HEK293T (cell line): ENCODE measurements at places on chromosomes 5 and 9.
A peak's percentile ranks its signal among the peaks of the same experiment; 100 is the strongest.

GRCh38 chr5:6496636-6497035, 48.0 kb downstream of the UBE2QL1 start:
- no peak for DNase-seq

DNA sequence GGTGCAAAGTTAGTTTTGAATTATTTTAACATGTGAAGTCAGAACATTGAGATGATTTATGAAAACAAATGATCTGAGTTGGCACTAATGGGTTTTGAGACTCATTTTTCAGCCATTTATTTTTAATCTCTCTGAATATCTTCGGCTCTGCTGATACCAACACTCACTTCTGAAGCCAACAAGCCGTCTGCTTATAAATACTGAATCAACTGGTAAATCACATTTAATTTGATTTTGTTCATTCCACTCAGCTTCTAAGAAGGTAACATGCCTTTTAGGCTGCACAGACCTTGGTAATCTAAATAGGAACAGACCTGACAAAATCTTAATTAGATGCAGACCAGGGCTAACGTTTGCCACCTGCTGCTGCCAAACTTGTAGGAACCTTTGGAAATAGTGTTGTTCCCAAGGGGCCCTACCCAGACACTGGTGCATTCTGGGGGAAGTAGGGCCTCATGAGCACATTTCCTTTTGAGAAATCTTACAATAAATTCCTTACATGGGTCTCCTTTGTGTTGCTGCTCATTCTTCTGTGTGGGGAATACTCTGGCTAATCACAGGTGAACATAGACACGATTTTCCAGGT, 182.2 kb downstream of the KCTD16 start:
- no peak for DNase-seq

DNA sequence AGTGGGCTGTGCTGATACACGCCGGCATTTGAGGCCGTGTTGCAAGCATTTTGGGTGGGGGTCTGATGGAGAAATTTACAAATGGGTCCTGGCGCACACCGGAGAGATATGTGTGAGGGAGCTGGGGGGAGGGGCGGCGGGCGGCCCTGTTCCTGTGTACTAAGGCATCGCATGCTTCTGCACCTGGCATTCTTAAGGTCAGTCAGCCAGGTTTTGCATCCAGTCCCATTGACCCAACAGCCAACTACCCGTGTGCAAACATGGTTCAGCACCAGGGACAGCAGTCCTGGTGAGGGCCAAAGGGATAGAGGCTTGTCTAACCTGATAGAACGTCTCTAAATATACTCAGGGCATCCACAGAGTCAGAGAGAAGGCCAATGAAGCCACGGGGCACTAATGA, 839 bp downstream of the GABRG2 start:
- peak; percentile 22 for DNase-seq

GRCh38 chr9:72721067-72721466, 199.7 kb downstream of the TMC1 start:
- DNase-seq = no peak

DNA sequence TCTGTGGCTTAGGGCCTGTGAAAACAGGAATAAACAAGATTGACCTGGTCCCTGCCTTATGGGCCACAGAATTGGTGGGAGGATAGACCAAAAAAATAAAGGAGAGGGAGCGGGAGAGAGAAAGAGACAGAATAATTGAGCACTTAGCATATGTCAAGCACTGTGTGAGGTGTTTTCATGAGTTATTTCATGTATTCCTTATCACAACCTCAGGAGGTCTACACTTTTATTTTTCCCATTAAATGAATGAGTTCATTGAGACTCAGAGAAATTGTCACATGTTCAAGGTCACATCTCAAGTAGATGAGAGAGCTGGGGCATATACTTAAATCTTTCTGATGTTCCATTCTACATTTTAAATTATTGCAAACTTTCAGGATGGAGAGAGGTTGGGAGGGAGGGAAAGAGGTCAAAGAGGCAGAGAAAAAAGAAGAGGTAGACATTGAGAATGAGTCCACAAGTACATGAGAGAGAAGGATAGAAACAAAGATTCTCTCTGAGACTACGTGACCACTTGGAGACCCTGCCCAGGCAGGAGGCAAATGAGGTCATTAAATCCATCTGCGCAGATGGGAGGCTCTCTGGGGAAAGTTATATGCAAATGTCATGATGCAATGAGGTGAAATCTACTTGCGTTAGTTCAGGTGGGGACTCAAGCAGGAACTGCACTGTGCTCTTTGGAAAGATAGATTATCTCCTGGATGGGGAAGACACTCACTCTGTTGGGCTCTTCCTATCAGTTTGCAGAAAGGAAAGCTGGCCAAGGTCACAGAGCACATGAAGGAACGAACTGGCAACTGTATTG, 241.5 kb downstream of the PAPPA start:
- no peak for DNase-seq

GRCh38 chr9:94173632-94174031, 85.5 kb upstream of the ZNF169 start:
- no peak for DNase-seq

DNA sequence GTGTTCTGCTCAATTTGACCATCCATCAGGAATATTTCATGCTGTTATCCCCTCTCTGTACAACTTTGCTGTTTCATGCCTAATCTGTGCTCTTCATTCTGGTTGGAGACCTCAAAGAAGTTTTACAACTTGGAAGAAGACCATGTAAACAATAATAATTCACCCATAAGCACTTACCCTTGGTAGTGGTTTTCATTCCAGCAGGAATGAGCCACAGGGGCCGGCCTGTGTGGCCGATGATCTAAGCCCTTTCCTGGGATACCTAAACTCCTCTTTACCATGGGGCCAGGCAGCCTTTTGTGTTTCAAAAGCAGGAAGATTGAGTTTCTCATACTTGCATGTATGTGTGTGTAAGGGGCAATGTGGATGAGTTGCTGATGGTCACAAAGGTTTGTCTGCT, 165.0 kb downstream of the FGF1 start:
- DNase-seq = no peak
